Omental fat pad (tissue), 4 donors: ENCODE measurements at places on chromosomes 2 and 18.

DNA sequence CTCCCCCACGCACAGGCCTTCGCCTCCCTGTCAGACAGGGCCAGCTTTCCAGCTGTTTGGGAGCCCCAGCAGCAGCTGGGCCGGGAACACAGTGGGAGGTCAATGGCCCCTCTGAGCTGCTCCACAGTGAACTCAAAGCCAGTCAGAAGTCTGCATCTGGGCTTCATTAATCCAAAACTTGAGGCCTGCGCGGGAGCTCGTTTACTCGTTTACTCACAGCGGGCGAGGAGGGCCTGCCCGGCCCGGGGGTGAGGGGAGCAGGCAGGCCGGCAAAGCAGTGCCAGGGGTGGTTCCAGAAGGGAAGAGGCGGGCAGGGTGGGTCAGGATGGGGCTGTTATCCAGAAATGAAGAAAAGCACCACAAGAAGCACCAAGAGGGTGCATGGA is 36.8 kb upstream of the SEMA4C start:
- no peak for DNase-seq

DNA sequence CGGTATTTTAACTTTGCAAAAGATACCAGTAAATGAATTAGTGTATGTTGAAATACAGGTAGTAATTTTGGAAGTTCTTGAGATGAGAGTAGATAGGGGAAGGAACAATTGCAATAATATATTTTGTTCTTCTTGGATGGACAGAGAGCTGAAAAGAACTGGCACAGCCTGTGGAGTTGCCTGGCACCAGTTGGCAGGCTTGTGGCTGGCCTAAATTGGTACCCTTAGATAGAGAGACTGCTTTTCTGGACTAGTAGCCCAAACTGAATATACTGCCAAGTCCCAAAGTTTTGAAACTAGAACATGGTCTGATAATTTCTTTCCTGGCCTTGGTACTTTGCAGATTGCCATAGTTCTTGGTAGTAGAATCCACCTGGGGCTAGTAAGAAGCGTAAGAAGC is 26.9 kb downstream of the MYO1B start:
- no peak for DNase-seq

DNA sequence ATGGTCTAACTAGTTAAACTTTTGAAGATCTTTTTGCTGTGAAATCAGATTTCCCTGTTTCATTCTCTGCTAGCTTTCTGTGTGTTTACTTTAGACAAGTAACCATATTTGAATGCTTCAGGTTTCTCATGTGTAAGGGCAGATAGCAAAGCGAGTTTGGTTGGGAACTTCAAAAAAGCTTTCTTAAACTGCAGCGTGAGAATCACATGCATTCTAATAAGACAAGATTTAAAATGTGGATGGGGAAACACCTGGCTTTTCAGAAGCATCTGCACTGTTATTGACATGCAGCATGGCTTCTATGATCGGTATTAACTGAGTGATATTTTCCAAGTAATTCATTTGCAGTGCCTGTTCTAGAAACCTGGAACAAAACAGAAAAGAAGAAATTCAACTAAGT is 119.3 kb downstream of the ABCA12 start:
- no peak for DNase-seq

DNA sequence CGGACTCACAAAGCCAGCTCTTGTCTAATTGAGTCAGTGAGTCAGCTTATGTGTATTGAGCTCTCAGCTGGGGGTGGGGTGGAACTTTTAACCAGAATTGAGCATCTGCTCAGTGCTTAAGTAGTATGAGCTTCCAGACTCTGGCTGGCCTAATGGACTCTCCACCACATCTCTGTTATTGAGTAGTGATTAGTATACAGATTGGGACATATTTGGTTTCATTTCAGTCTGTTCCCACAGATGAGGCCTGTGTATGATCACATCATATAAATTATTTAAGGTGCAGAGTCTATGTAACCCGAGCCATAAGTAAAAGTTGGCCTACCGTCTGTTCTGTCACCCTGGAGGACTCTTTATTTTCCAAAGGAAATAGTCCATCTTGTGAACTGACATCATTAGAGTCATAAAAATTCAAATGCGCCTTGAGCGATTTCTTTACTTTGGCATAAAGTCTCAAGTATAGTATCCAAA is 152.1 kb downstream of the THSD7B start:
- DNase-seq: no peak

DNA sequence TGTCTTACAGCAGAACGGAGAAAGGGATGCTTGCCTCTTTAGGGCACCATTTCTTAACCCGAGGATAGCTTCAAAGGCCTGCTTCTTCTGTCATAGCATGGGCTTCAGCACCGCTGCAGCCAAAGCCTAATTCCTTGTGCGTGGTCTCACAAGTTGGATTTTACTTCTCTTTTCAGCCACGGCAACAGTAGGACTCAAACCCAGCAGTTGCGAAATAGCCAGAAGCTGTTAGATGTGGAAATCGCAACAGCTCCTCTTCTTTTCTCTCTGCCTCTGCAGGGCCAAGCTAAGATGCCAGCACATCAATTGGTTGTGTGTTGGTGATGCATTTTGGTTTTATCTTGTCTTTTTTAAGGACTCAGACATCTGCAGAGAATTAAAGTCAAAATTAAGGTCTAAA is 3.1 kb downstream of the NRXN1 start:
- no peak for DNase-seq

DNA sequence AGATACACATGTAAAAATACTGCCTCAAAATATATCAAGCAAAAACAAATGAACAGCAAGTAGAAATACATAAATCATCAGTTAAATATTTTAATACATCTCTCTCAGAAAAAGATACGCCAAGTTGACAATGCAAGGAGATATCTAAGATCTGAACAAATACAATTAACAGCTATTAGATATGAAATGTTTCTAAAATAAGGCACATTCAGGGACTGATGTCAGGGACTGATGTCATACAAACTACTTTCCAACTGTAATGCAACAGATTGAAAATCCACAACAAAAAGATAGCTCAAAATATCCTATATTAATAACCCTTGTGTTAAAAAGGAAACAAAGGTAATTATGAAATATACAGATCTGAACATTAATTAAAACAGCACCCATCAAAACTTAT is 51.7 kb downstream of the TLK1 start:
- no peak for DNase-seq

- no peak for DNase-seq
Measured at GRCh38 chr2:99640635-99641151, 150.9 kb upstream of the REV1 start.

DNA sequence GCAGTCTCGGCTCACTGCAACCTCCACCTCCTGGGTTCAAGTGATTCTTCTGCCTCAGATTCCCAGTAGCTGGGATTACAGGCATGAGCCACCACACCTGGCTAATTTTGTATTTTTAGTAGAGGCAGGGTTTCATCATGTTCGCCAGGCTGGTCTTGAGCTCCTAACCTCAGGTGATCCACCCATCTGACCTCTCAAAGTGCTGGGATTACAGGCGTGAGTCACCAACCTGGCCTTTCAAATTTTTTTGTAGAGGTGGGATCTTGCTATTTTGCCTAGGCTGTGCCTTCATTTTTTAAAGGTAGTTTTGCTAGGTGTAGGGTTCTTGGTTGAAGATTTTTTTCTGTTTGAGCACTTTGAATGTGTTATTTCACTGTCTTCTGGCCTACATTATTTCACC is 6.2 kb downstream of the HAUS1 start:
- DNase-seq: no peak

DNA sequence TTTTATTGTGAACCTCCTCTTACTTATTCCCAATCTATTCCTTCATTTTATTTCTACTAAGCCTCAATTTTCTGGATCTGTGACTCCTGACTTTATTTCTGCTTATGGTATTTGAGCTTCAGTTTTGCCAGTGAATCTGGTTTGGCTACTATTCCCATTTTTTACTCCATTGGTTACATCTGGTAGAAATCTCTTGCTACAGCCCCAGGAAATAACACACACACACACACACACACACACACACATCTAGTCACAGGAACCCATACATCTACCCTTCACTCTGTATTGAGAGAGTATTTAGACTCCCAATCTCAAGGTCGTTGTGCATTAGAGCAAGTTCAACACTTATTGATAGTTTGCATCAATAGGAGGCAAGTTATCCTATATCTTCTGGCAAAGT is 37.0 kb upstream of the GALNT5 start:
- DNase-seq: no peak

- no peak for DNase-seq
Measured at GRCh38 chr2:120425014-120425413, 79.1 kb downstream of the INHBB start.

- no peak for DNase-seq
Measured at GRCh38 chr18:470661-471501, 29.6 kb downstream of the COLEC12 start.

GRCh38 chr18:55853268-55853667 is 265.3 kb upstream of the TCF4 start:
- no peak for DNase-seq

GRCh38 chr18:59961070-59961469 is 61.3 kb downstream of the PMAIP1 start:
- DNase-seq: no peak

- DNase-seq: no peak
Measured at GRCh38 chr18:29146068-29146467, 969.1 kb upstream of the CDH2 start.

DNA sequence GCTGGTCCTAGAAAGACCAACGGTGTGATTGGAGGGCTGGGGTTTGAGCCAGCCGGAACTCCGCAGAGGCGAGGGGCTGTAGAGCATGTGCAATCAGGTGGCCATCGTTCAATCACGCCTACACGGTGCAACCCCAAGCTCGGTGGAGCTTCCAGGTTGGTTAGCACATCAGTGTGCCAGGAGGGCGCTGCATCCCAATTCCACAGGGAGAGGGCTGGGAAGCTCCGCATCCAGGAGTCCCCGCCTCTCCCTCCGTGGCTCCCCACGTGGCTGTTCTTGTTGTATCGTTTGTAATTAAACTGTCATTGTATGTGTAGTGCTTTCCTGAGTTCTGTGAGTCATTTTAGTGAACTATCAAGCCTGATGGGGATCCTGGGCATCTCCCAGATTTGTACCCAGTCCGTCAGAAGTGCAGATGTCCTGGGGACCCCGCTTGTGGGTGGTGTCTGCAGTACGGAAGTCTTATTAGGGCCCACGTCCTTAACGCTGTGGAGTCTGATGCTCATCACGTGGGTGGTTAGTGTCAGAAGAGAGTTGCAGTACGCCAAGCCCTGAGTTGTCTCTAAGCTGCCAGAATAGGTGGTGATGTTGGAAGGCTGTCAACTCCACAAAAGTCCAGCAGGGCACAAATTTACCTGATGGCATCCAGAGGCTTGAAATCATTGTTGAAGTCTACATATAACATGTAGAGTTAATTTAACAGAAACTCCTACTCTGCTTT is 20.6 kb upstream of the AMMECR1L start:
- no peak for DNase-seq

DNA sequence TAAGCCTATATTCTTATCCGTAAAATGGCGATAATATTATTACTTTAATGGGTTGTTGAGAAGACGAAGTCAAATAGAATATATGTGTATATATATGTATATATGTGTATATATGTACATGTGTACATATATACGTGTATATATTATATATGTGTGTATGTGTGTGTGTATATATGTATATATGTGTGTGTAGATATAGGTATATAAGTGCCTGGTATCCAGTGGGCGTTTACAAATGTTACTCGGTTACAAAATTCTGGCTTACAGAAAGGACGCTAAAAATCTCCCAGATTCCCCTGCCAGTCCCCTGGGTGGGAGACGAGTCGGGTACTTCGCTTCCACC is 295 bp upstream of the MTX2 start:
- no peak for DNase-seq
